ENCODE measurements at places on chromosomes 5 and 9.

DNA sequence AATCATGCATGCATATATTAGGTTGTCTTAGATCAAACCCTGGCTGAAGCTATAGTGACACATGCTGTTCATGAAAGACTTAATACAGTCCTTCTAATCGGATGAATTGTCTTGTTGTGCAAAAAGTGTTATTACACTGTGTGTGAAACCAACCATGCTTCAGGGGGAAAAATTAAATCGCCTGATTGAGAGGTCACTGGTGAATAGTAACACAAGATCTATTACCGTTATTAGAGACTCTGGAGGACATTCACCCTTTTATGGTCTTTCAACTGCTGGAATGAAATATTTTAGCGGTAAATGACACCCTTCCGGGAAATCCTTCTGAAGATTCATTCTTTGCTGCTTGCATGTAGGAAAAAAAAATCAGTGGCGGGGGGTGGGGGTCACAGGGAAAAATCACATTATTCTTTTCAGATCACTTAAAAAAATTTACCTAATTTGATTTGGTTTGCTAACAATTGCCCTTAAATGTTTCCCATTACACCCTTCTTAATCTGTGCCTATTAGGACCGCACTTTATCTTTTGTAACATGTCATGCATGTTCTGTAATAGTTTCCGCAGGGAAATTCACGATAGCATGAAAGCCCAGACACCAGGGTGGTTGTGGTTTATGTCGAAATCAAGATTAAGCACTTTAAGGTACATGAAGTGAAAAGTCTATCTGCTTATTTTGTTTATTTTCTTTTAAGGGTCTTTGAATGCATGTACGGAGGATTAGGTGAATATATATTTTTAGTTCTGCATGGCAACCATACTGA is 120.6 kb downstream of the FOCAD start:
- no peak for DNase-seq

GRCh38 chr5:135163391-135163790 is 129.4 kb upstream of the PITX1 start:
- no peak for DNase-seq

DNA sequence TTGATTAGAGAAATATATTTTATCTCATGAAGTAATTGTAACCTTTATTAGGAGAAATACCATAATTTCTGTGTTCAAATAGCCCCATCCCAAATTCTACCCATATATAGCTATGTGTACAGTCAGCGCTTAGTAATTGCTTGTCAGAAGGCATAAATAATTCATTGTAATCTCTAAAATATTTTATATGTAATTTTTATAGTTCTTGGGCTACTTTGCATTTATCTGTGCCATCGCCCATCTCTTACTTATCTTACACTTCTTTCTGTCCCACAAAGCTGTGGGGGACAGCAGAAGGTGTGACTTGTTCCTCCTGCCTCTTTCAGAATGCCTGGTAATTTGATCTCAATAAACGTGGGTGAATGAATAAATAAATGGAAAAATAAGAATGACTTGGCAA is 5.5 kb downstream of the ADAMTSL1 start:
- DNase-seq = no peak

GRCh38 chr5:43065948-43066798 is 26.1 kb upstream of the ANXA2R start:
- DNase-seq = peak; percentile 90

GRCh38 chr5:14584848-14585247 is 3.3 kb downstream of the OTULINL start:
- no peak for DNase-seq

DNA sequence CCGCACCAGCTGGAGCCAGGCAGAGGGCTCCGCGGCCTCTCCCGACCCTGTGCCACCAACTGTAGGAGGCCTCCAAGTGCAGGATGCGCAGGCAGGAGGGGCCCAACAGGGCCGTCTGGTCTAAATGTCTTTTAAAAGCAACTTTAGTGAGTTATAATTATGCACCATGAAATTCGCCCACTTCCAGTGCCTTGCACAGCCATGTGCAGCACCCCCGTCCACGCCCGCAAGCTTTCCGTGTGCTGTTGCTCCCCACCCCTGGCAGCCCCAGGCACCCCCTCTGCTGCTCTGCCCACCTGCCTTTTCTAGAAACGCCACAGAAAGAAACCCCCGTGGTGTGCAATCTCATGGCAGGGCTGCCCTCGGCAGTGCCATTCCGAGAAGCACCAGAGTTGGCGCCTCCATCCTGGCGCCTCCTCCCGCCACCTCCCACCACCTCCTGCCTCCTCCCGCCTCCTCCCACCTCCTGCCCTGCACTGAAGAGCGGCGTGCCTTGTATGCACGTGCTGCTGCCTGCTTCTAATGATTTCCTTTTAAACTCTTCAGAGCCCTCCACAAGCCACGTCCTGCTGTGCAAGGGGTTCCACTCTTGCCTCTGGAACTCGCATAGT is 7.5 kb upstream of the SLC6A18 start:
- DNase-seq = no peak

- no peak for DNase-seq
Observed at GRCh38 chr9:124256517-124257069, 1.2 kb upstream of the NEK6 start.

Data from CD8-positive, alpha-beta T cell (primary cell).